ENCODE measurements at places on chromosomes 2 and 18. TPM values are rescaled to one million over a fixed set of nuclear protein-coding genes. Genes with fewer than 3 reads are reported as not detected.

The TRMT61B gene
- 20.0 TPM for total RNA-seq

The RIT2 gene
- total RNA-seq = not detected

The C2orf78 gene
- not detected for total RNA-seq

GRCh38 chr2:102094917-102095316 is 47.6 kb upstream of the IL1R1 start:
- peak; percentile 73 for DNase-seq

GRCh38 chr2:25354116-25354515 is 12.4 kb upstream of the DNMT3A start:
- DNase-seq = no peak

- DNase-seq = peak; percentile 48
Observed at GRCh38 chr18:49814147-49814499, 790 bp upstream of the ACAA2 start.

DNA sequence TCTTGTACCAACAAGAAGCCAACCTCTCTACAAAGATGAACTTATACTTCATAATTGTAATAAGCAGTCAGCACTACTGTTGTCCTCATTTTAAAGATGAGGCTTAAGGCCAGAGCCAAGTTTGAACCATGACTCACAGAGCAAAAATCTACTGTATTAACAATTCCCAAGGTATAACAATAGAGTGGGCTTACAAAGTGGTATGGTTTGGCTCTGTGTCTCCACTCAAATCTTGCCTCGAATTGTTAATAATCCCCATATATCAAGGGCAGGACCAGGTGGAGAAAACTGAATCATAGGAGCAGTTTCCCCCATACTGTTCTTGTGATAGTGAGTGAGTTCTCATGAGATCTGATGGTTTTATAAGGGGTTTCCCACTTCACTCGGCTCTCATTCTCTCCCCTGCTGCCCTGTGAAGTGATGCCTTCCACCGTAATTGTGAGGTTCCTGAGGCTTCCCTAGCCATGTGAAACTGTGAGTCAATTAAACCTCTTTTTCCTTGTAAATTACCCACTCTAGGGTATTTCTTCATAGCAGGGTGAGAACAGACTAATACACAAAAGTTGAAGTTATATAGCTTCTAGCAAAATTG is 19.5 kb downstream of the MRPL44 start:
- no peak for DNase-seq

GRCh38 chr2:120330946-120331822 is 14.8 kb upstream of the INHBB start:
- DNase-seq = no peak

- no peak for DNase-seq
Observed at GRCh38 chr2:170535552-170535951, 179.6 kb upstream of the SP5 start.

GRCh38 chr18:2854875-2855274 is 8.1 kb downstream of the EMILIN2 start:
- no peak for DNase-seq

DNA sequence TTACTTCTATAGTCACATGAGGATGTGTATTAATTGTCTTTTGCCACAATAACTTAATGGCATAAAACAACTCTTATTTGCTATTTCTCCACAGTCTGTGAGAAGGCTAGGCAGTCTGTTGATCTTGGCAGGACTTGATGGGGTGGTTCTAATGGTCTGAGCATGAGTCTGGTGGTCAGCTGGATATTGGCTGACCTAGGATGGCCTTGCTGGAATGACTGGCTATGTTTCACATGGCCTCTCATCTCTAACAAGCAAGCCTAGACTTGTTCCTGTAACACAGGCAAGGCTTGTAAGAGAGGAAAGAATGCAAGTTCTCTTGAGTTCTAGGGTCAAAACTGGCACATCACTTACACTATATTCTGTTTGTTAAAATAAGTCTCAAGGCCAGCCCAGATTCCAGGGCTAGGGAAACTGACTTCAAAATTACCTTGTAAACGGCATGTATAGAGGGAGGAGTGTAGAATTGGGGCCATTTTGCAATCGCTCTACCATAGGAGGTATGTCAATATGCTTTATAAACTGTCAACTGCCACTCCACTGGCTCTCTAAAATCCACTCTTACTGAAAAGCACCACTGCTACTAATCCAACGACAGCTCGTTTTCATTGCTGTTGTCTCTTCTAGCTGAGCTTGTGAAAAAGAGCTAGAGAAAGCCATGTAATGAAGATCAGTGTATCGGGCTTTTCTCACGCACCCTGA is 325.0 kb upstream of the PKDCC start:
- no peak for DNase-seq

GRCh38 chr2:239583879-239584859 is 183.3 kb upstream of the HDAC4 start:
- DNase-seq = no peak

DNA sequence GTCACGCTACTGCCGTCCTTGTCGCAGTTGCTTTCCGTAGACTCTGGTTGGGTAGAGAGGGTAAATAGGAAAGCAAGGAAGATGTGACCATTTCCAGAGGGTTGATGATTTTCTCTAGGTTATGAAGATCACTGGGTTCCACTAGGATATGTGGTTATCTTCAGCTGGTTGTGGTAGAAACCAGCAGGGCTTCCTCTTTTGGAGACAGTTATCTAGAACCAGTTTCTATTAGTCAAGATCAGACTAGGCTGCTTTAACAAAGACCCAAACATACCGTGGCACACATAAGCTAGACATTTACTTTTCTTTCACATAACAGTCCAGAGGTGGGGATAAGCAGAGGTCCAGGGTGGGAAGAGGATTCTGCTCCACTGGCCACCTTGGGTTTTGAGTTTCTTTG is 59.6 kb downstream of the FASTKD2 start:
- no peak for DNase-seq

- no peak for DNase-seq
Observed at GRCh38 chr2:20333738-20334137, 16.9 kb downstream of the PUM2 start.

DNA sequence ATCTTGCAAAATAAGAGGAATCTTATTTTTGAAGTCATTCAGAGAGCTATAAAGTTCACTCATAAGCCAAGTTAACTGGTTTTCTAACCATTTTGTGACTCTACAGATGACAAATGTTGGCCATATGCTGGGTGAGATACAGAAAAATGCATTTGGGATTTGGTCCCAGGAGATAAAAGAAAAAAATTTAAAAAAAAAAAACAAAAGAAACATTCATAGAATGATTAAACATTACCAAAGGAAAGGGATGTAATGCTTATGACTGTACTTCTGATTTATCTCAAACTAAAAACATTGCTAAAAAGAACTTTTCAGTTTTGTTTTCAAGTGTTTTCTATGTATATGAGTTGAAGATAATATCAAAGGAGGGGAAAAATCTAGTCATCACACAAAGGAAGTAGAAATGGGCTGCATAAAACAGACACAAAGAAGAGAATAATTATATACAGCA is 43.1 kb downstream of the PELI1 start:
- no peak for DNase-seq

DNA sequence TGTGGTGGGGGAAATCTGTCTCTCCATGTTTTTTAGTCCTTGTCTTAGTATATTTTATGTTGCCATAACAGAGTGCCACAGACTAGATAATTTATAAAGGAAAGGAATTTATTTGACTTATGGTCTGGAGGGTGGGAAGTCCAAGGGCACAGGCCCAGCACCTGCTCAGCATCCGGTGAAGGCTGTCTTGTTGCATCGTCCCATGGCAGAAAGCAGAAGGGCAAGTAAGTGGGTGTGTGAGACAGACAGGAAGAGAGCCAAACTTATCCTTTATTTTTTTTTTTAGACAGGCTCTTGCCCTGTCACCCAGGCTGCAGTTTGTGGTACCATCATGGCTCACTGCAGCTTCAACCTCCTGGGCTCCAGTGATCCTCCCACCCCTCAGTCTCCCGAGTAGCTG is 98.1 kb downstream of the HS1BP3 start:
- no peak for DNase-seq

- DNase-seq = no peak
Observed at GRCh38 chr2:229835596-229836283, 86.1 kb downstream of the TRIP12 start.

DNA sequence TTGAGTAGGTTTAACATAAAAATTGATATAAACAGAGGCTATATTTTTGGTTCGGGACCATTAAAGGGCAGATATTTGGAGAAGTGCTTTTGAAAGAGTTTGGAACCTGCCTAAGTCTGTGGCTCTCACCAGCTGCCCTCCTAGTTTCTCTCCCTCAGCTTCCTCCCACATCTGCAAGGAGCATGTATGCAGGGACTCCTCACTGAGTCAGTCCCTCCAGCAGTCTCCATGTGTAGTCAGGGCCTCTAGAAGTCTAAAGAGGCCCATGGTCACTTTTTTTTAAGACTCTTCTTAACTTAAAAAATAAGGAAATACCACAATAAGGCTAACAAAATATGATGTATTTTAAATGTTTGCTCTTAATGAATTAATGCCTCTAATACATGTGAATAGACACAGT is 220.0 kb upstream of the TANK start:
- DNase-seq = no peak

DNA sequence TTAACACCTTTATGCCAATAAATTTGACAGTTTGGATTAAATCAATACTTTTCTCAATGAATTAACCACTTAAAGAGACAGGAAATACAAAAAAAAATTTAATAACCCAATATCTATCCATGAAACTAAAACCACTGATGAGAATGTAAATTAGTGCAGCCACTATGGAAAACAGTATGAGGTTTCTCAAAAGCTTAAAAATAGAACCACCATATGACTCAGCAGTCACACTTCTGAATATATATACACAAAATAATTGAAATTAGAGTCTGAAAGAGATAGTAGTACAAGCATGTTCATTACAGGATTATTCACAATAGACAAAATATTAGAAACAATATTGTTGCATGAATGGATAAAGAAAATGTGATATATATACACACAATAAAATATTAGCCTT is 382.1 kb upstream of the SETBP1 start:
- DNase-seq = no peak

All from Caco-2 (cell line).